Smooth muscle cell of trachea (primary cell): ENCODE measurements at places on chromosomes 1 and 21. TPM values are rescaled to one million over a fixed set of nuclear protein-coding genes. Genes with fewer than 3 reads are reported as not detected.

MCOLN3 gene
- 5.8 and 6.1 TPM in 2 replicates for total RNA-seq

LAMC1 gene
- total RNA-seq, result 539 and 796 TPM in 2 replicates

HAPLN2 gene
- not detected in 2 replicates for total RNA-seq

TNFRSF1B gene
- 25.6 and 43.0 TPM in 2 replicates for total RNA-seq

GJB3 gene
- total RNA-seq, result not detected in 2 replicates
